ENCODE measurements at places on chromosomes 1 and 21.

- DNase-seq, result no peak
Measured at GRCh38 chr1:116154536-116154935, 43.3 kb downstream of the MAB21L3 start.

GRCh38 chr1:170126696-170127095, 19.1 kb upstream of the NTMT2 start:
- no peak for DNase-seq

DNA sequence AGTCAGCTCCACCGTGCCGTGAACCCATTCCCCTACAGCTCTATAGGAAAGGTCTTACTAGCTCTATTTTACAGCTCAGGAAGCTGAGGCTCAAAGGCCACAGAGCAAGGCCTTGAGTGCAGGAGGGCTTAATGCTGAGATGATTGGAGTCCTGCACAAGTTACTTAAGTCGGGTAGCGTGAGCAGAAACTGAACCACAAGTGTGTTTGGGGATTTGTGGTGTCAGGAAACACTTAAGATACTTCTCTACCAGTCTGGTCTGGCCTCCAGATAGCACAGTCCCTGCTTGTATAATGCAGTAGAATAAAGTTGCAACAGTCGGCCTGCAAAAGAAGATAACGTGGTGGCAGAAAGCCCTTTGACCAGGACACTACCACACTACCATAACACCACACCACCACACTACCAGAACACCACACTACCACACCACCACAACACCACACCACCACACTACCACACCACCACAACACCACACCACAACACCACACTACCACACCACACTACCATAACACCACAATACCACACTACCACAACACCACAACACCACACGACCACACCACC, 118.1 kb downstream of the SPSB1 start:
- DNase-seq, result no peak

DNA sequence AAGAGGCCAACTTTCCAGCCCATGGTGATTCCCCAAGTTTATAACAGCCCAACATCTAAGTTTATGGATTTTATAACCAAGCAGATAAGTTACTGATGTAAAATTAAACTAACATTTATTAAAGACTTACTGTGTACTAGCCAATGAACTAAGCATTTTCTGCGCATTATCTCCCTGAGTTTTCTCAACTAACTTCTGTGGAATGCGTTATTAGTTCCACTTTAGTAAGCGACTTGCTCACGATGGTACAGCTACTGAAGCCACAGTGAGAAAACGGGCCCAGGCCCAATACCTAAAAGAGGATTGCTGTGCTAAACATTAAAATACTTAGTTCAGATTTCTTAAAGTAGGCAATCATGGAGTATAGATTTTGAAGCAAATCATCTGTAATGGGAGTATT, 61.0 kb downstream of the ZBTB18 start:
- no peak for DNase-seq
